Anterior cingulate cortex (tissue), 58 donors: ENCODE measurements at places on chromosomes 7 and 10.

DNA sequence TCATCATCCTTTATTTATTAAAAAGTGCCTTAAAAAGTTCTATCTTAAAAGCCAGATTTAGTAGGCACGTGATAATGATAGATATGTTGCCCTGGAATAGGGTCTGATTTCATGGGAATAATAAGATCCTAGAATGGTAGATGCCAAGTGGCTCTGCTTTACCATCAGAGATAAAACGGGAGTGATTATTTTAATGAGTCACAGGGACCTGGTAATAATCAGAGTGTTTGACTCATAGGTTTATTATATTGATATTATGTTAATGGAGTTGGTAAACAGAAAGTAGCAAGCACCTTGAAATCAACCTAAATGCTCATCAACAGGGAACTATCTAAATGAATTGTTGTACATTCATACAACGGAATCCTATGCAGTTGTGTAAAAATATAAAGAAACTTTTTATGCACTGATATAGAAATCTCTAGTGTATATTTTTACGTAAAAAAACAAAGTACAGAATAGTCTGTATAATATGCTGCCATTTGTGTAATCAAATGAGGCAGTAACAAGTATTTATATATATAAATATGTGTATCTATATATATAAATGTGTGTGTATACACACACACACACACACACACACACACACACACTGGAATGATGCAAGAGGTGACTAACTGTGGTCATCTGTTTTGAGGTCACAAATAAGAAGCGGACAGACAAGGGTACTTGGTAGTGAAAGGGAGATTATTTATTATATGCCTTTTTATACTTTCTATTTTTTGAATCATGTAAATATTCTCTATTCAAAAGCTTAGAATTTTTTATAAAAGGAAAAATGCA lies 78.6 kb upstream of the DYNC1I1 start:
- no peak for DNase-seq

GRCh38 chr7:86958380-86958779 lies 101.1 kb downstream of the ELAPOR2 start:
- DNase-seq = no peak

DNA sequence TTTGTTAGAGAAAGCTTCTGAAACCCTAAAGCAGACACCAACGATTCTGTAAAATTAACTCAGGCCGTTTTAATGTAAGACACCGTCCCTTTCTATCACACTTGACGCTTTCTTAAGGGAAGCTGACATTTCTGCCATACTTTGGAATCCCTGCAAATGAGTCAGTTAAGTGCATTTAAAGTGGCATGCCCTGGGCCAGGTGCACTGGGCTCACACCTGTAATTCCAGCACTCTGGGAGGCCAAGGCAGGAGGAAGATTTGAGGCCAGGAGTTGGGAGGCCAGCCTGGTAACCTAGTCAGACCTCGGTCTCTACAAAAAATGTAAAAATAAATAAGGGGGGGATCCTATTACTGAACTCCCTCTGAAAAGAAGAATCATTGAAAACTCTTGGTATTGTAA lies 4.4 kb downstream of the UBE2H start:
- DNase-seq = no peak

- no peak for DNase-seq
Observed at GRCh38 chr7:68050627-68051026, 1054.0 kb downstream of the TYW1 start.

- no peak for DNase-seq
Observed at GRCh38 chr7:150950496-150951180, 27.5 kb downstream of the KCNH2 start.

DNA sequence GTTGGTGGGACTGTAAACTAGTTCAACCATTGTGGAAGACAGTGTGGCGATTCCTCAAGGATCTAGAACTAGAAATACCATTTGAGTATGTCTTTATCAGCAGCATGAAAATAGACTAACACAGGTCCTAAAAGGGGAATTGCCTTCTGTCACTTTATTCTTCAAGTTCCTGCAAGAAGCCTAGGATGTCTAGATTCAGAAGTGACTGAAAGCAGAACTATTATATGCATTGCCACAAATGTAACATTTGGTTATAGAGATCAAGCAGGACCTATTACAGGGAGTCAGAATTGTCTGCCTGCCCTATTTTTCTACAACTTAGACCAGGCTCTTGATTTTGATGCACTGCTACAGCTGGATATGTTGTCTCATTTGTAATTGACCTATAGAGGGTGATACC lies 364.7 kb downstream of the SORCS1 start:
- DNase-seq = no peak

DNA sequence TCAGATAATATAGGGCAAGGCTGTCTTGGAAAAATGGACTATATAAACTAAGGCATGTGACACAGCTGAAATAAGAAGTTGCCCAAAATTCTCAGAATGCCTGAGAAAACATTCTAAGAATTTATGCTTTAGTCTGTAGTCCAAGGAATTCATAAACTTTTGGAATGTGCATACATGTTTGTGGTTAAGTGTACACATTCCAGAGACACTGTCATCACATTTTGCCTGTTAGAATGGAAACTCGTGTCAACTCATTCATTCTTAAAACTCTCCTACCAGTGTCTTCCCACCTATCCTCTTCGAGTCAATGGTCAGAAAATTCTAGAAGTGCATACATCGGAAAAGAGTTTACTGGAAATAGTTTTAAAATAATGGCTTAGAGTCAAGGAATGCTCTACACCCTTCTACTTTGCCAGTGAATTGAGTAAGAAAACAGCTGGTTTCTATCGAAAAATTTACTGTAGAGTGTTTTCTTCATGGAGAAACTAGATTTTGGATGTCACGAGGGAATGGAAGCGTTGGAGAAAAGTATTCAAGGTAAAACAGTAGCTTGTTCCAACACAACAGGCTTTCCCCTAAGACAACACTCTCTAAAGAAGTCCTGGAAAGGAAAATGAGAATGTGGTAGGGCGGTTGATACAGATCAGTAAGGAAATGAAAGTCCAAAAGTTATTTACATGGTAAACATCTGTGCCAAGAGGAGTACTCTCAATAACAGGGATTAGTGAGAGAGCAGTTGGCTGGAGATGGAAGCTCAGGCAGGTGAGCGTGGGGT lies 1177.6 kb upstream of the C7orf33 start:
- DNase-seq = no peak

GRCh38 chr7:140375892-140376730 lies 22.2 kb downstream of the SLC37A3 start:
- DNase-seq = no peak

DNA sequence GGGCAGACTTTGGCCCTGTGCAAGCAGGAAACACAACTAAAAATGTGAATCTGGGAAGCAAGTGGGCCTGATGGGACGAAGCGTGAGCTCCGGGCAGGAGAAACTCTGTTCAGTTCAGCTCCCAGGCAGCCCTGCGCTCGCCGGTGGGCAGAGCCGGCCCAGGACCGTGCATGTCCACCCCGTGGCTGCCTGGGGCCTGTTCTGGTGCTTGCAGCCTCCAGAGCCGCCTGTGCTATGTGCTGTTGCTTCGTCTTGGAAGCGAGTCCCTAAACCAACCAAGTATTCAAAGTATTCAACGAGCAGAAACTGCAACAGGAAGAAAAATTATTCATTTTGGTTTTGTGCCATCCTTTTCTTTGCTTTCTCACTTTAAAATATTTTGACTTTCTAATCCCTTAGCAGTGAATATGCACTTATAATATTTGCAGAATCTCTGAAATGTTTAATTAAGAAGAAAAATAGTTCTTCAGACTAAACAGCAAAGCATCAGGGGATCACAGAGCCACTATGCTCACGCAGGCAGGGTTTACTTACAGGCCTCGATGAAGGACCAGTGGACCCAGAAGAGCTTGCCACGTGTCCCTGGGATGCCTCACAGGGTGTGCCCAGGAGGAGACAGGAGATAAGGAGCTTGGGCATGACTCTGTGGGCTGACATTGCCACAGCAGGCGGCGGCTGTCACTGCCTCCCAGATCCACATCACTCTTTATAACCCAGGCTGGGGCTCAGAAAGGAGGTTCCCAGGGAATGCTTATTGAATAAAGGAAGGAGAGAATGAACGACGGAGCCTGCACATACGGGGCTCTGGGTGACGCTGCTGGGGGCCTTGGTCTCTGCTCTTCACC lies 45.6 kb downstream of the VIPR2 start:
- DNase-seq = no peak

DNA sequence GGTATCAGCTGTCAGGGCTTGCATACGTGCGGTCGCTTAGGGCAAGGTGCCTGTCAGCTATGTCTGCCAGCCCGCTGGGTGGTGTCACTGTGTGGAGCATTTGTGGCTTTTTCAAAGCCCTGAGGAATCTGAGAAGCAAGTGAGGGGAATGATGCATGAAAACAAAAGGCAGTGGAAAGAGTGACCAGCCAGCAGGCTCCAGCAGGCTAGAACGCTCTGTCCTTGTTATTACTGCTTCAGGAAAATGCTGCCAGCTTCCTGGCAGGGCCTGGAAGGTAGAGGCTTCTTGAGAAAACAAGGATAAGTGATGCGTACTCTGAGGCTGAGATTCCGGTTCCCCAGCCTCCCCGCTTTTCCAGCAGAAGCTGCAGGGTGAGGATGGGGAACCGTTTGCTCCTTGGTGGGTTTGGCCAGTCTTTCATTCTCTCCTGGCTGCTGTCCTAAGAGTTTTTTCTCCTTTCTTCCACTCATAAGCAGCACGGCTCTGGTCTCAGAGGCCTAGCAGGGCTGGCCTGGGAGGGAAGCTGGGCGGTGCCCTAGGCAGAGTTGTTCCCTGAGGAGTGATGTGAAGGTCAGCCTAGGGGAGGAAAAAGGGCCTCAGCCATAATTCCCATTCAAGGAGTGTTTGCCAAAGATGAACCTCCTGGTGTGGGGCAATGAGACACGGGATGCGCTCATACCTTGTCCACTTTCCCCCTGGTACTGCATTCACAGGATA lies 42.8 kb upstream of the MKLN1 start:
- peak; percentile 16 for DNase-seq
